ENCODE measurements at places on chromosomes 3 and 15.

- DNase-seq = no peak
Observed at GRCh38 chr15:64011736-64012135, 34.5 kb downstream of the DAPK2 start.

- no peak for DNase-seq
Observed at GRCh38 chr3:131217296-131217741, 164.3 kb upstream of the NUDT16 start.

DNA sequence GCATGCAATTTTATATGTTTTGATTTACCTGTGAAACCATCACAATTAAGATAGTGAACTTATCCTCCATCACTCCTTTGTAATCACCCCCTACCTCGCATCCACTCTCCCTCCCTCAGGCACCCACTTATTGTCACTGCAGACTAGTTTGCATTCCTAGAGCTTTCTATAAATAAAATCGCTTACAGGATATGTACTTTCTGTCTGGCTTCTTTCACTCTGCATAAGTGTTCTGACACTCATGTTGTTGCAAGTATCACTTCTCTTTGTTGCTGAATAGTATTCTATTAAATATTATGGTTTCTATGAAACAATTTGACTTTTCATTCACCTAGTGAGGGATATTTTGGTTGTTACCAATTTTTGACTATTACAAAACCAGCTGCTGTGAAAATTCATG is 139.3 kb downstream of the RSRC1 start:
- no peak for DNase-seq

DNA sequence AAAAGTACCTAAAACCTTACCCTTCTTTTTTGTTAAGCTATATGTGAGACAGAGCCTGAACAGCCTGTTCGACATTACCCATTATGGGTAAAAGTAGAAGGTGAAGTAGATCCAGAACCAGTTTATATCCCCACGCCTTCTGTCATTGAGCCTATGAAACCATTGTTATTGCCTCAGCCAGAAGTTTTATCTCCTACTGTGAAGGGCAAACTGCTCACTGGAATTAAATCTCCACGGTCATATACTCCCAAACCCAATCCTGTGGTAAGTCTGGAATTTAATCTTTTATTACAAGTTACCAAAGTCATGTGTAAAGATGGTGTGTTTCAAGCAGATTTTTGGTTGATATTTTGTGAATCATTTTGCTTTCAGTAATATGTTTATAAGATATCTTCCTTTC is 47.1 kb upstream of the MAPKBP1 start:
- no peak for DNase-seq

GRCh38 chr3:178233371-178234071 is 302.7 kb upstream of the KCNMB2 start:
- no peak for DNase-seq

Measured in H7 (cell line).